ENCODE measurements at places on chromosomes 12 and 14. TPM values are rescaled to one million over a fixed set of nuclear protein-coding genes. Genes with fewer than 3 reads are reported as not detected.

Gene TMBIM6
- 334 TPM for total RNA-seq

Gene HOXC10
- not detected for total RNA-seq

Gene B4GALNT3
- 14.0 TPM for total RNA-seq

Gene IGF1
- 72.9 TPM for total RNA-seq

Gene CCNB1IP1
- total RNA-seq: 72.5 TPM

Gene MMP17
- total RNA-seq: 6.8 TPM

Gene OR6C2
- total RNA-seq: not detected

Gene ITGA5
- 112 TPM for total RNA-seq

Gene ACSM4
- total RNA-seq: not detected

Gene MMP19
- 1.5 TPM for total RNA-seq

Gene ABCD2
- total RNA-seq: 0.21 TPM

Gene RTN1
- total RNA-seq: 5.9 TPM

All from tongue (tissue), 3 donors.